M059J (cell line): ENCODE measurements at places on chromosomes 12 and 14. TPM values are rescaled to one million over a fixed set of nuclear protein-coding genes. Genes with fewer than 3 reads are reported as not detected.

DNA sequence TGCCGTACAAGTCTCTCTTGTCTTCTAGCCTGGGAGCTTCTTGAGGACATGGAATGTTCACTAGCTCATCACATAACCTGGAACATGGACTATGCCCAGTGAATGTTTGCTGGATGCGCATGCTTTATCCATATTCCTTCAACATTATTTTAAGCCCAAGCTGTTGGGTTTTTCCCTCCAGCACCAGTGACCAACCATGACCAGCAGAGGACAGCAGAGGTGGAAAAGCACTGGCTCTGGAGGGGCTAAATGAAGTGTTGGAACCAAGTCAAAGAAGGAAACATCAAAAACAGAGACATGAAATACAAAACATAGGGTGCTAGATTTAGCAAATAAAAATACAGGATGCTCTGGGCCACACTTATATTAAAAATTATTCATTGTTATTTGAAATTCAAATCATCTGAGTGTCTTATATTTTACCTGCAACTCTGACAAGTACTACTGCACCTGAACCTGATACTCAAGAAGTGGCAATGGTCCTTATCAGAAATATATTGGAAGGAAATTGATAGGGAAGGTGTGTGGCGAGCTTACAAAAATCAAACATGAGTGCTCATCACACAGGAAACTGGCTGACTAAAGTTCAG is 23.1 kb upstream of the HELB start:
- DNase-seq, result peak; percentile 7

The MYF6 gene
- not detected in 2 replicates for total RNA-seq

- DNase-seq, result no peak
These were observed 37.5 kb downstream of the CHST11 start for GRCh38 chr12:104494137-104494792.

GRCh38 chr12:802242-803120 is 50.1 kb downstream of the WNK1 start:
- no peak for DNase-seq
